Stimulated activated CD8-positive, alpha-beta memory T cell treated with anti-CD3 and anti-CD28 coated beads, Interleukin-2, amount 100 ng/mL, for 1 hour (primary cell): ENCODE measurements at places on chromosomes 3 and 15.

- DNase-seq = no peak
Observed at GRCh38 chr3:25461946-25462345, 33.9 kb downstream of the RARB start.

- no peak for DNase-seq
Observed at GRCh38 chr15:44308415-44308814, 19.9 kb downstream of the GOLM2 start.

GRCh38 chr3:149224736-149225594 lies 3.3 kb upstream of the CP start:
- DNase-seq = no peak

GRCh38 chr3:127911421-127911931 lies 3.6 kb upstream of the KBTBD12 start:
- no peak for DNase-seq

DNA sequence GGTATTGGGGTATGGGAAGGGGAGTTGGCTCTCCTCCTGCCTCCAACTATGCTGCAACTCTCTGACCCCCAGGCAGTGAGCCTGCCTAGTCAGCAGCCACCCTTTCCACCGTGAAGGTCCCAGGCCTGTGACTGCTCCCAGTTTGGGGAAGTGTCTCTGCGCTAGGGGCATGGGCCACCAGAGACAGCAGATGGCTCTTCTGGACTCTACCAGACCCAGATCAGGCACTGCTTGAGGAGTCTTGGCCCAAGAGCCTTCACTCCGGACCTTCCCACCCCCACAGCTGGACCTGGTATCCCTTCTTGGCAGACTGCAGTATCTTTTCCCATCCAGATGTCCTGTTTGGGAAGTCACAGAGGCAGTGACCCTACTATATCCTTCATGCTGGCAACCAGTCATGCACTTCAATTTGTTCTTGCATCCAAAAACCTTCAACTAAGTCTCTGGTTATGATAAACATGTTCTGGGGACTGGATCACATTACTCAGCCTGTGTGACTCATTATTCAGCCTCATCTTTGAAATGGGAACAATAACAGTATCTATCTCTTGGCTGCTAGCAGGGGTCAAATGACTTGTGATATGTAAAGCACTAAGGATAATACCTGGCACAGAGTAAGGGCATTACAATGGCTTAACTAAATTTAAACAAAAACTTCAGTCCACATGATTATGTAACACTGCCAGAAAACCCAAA lies 62.7 kb downstream of the POMGNT2 start:
- DNase-seq = no peak

- DNase-seq = peak; percentile 32
Observed at GRCh38 chr15:51861557-51862359, 32.3 kb downstream of the TMOD3 start.

DNA sequence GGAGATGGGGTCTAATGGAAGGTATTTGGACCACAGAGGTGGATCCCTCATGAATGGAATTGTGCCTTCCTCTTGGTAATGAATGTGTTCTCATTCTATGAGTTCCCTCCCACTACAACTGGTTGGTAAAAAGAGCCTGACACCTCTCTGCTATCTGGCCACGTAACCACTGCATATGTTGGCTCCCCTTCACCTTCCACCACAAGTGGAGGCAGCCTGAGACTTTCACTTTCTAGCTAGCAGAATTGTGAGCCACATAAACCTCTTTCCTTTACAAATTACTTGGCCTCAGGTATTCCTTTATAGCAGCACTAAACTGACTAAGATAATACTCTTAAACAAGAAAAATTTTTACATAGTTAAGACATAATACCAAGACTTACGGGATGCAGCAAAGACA lies 155.3 kb downstream of the NR1I2 start:
- DNase-seq = peak; percentile 3

GRCh38 chr15:56042031-56042430 lies 48.6 kb upstream of the NEDD4 start:
- no peak for DNase-seq

- DNase-seq = no peak
Observed at GRCh38 chr3:14391033-14391432, 11.4 kb upstream of the SLC6A6 start.

- DNase-seq = no peak
Observed at GRCh38 chr3:104044002-104044401, 1322.7 kb upstream of the ALCAM start.

DNA sequence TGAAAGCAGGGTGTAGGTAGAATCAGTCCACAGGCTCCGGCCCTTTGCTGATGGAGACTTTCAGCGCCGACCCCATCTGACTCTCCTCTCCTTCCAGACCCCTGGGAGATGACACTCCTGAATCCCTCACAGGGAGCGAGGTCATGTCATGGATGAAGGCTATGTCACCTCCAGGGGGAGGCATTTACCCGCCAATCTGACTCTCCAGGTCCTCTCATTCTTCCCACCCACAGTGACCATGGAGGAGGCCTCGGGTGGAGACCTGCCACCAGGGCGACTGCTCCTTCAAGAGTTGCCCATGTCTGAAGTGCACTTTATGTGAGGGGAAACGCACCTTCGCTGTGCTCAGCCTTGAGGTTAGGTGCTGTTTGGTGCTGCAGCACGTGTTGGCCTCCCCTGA lies 112.7 kb downstream of the KLF13 start:
- no peak for DNase-seq

- no peak for DNase-seq
Observed at GRCh38 chr3:79086514-79086913, 681.3 kb downstream of the ROBO1 start.

GRCh38 chr15:89490081-89490813 lies 6.1 kb downstream of the RHCG start:
- DNase-seq = no peak

DNA sequence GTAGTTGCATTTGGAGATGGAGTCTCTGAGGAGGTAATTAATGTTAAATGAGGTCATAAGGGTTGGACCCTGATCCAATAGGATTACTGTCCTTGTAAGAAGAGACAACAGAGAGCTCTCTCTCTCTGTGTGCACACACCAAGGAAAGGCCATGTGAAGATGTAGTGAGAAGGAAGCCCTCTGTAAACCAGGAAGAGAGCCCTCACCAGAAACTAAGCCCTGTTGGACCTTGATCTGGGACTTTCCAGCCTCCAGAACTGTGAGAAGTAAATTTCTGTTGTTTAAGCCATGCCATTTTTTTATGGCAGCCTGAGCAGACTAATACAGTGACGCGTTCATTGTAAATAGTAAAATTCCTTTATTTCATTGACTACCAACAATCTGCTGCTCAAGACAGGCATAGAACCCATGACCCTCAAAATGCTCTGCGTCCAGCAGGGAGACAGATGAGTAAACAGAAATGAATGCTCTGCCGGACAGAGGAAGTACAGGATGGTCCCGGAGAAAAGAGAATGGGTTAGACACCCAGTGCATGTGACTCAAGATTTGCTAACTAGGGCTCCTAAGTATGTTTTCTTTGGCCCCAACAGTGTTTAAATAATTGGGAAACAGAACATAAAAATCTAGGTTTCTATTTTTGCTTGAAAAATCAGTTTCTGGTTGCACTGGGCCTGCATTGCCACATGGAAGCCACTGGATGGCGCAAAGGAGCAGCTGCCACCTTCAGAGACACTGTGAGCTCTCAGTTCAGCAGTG lies 37.9 kb upstream of the TNFAIP8L3 start:
- no peak for DNase-seq

GRCh38 chr3:177906578-177907229 lies 629.5 kb upstream of the KCNMB2 start:
- no peak for DNase-seq

GRCh38 chr15:67611370-67612369 lies 69.2 kb downstream of the MAP2K5 start:
- DNase-seq = no peak

- DNase-seq = no peak
Observed at GRCh38 chr3:135218304-135218703, 423.2 kb downstream of the EPHB1 start.

DNA sequence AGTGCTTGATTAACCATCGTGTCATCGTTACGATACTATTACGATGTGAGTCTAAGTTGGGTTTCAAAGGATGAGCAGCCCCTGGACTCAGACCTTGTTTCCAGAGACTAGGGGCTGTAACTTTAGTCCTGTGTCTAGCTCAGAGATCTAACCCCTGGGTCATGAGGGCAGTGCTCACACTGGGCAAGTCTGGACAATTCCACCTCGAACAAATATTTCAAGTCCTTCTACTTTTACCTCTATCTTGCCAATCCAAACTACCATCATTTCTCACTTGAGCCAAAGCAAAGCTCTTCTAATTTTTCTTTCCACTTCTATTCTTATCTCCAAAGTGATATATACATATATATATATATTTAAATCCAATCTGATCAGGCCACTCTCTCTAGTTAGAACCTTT lies 10.8 kb downstream of the ANAPC13 start:
- DNase-seq = no peak

- DNase-seq = no peak
Observed at GRCh38 chr15:99729920-99730319, 3.3 kb downstream of the LYSMD4 start.

- no peak for DNase-seq
Observed at GRCh38 chr3:106589311-106589942, 720.6 kb upstream of the CBLB start.

- no peak for DNase-seq
Observed at GRCh38 chr15:98147415-98147814, 186.9 kb downstream of the ARRDC4 start.

GRCh38 chr3:149736175-149736952 lies 15.9 kb downstream of the COMMD2 start:
- DNase-seq = no peak
